ENCODE measurements at places on chromosomes 1 and 21.

DNA sequence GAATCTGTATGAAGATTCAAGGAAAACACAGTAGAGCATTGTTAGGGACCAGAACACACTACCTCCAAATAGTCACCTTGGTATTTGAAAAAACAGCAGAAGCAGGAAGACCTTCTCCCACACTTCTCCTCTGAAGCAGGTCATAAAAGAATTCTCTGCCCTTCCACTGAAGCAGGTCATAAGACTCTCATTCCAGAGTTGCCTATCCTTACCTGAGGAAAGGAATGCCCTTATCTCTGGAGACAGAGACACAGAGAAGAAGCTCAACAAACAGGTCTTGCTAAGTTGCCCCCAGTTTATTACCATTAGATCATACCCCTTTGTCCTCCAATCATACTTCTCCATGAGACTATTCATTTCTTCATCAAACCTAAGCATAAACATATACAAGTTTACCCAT, 225.8 kb upstream of the TNR start:
- no peak for DNase-seq

DNA sequence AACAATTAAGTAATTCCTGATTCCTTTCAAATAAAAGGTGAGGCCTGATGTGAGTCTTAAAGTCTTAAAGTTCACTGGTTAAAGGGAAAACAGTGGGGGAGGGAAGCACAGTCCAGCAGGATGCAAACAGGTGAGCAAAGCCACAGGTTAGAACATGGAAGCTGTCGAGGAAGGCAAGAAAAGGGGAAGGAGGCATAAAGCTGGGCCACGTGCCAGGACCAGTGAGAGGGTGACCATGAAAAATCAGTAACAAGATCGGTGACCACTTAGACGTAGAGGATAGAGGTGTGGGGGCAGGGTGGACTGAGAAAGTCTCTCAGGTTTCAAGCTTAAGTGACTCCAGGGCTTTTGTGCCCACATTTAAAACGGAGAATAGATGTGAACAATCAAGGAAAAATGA, 231.3 kb downstream of the SETD4 start:
- DNase-seq, result no peak

DNA sequence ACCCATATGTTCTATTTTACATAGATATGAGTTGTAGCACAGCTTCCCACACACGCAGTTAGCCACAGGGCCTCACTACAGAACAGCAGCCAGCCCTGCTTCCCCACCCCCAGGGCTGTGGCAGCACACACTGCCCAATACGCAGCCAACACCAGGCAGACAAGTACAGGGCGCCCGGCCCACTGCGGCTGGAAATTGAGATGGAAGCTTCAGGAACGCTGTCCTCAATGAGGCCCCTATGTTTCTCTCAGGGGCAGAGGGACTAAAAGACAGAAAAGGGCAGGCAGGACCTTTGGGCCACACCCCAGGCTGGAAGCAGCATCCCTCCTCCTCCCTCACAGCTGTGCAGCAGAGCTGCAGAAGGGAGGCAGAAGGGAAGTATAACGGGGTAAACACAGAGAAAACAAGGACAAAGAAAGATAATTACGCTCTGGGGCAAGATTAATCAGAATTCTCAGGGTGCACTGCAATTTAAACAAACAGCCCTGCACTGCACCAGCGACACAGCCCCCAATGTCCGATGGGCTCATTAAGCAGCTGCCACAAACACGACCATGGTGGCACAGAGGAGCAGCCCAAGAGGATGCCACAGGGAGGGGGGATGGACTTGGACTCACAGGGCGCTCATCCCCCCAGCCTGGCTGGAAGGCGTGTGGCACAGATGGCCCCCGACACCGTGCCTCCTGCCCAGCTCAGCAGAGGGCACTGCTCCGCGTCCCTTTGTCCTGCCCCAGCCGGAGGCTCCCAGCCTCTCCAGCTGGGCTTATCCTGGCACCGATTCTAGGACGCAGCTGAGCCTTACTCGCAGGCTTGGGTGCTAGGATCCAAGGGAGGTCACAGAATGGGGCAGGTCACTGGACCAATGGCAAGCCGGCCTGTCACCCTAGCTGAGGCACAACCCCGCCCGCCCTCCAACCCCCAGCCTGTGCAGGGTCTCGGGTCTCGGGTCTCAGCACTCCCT, 14.2 kb downstream of the WDR4 start:
- no peak for DNase-seq

DNA sequence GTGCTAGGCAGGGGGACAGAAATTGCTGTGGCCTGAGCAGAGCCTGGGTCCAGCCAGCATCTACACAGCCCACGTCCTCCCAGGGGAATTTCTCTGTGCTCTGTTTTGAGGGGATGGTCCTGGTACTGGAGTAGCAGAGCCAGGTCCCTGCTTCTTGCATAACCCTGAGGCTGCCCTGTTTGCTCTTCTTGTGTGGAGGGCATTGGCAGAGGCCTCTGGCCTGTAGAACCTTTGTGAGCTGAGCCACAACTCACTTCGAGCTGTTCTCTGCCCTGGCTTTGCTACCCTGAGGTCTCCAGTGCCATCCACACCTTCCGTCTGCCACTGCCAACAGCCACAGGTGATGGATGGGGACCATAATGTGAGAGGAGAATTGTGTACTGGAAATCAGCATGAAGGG, 101.9 kb downstream of the KCNJ15 start:
- DNase-seq, result no peak

DNA sequence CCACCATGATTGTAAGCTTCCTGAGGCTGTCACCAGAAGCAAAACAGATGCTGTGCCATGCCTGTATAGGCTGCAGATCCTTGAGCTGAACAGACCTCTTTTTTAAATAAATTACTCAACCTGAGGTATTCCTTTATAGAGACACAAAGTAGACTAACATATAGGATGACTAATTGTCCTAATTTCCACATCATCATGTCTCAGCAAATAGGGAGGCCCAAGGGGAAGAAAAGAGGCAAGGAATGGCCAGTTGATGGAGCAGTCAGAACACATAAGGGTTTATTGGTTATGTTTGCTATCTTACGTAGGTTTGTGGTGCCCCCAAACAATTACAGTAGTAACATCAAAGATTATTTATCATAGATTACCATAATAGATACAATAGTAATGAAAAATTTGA, 126.2 kb downstream of the RASAL2 start:
- DNase-seq, result no peak

DNA sequence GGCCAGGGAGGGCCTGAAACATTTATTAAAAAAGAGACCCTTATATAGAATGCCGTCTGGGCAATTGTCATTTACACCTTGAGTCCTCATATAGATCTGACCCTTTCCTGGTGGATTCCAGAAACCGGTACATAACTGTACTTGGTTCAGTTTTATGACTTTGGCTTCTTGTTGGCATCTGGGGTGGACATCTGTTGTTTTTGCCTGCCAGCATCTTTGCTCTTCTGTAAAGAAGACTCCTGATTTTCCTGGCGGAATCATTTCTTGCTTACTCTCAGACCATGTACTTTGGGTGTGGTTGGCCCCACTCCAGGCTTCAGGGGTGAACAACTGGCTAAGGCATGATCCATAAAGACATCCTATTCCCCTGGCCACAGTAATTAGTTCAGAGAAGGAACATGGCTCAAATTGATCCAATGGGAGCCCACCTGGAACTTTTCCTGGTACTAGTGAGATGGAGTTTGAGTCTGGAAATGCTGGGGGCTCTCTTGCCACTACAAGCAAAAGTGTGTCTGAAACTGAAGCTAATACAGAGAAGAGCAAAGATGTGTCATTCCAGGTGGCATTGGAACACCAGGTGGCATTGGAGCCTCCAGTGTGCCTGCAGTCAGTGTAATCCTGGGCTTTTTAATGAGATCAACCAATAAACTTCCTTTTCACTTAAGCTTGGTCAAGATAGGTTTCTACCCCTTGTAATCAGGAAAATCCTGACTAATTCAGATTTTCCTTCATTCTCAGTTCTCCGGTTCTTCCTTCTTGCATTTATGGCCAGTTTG, 332.5 kb upstream of the CAMK1G start:
- DNase-seq, result no peak

- DNase-seq, result no peak
Measured at GRCh38 chr21:27734146-27734545, 767.3 kb upstream of the ADAMTS5 start.

- DNase-seq, result no peak
Measured at GRCh38 chr21:37874904-37875780, 41.1 kb downstream of the KCNJ6 start.

GRCh38 chr1:44436401-44437106, 31.5 kb downstream of the RNF220 start:
- no peak for DNase-seq

DNA sequence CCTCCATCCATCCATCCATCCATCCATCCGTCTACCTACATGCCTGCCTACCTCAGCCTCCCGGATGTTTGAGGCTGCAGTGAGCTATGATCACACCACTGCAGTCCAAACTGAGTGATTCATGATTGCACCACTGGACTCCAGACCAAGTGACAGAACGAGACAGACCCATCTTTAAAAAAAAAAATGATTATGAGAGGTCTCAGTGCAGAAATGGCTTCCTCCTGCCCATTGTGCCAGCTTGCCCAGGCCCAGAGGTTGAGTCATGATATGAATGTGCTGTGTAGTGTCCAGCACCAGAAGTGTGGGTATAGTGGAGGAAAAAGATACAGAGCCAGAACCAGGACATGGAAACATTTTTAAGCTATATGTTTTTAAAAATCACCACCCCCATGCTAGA, 149.9 kb downstream of the KIF26B start:
- no peak for DNase-seq

DNA sequence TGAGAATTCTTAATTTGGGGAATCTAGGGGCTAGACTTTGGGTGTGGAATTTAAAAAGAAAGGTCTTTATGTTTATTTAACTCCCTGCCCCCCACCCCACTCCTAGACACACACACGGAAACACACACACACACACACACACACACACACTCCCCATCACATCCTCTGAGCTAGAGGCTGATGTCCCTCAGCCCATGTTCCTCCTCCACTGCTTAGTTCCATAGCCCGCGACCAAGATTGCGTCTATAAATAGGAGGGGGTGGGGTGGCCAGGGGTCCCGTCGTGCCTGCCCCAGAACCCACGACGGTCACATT, 655 bp upstream of the KIRREL1 start:
- DNase-seq, result no peak

GRCh38 chr1:85495556-85495955, 30.6 kb upstream of the DDAH1 start:
- DNase-seq, result no peak

DNA sequence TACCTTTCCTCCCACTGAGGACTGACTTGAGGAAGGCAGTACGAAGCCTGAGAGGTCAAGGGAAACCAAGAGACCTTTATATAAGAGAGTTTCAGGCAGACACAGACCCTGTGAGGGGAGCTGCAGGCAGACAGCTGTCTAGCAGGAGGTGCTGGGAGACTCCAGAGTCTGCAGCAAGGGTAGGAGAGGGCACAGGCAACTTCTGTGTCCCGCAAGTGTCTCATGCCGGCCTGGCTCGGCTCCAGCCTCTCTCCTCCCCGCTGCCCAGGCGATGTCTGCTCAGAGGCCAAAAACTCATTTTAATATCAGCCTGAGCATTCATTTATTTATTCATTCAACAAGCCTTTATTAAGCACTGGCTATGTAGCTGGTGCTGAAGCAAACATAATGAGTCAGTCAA, 83.0 kb downstream of the KIRREL1 start:
- no peak for DNase-seq

GRCh38 chr1:179241530-179242097, 12.1 kb upstream of the ABL2 start:
- DNase-seq, result no peak

DNA sequence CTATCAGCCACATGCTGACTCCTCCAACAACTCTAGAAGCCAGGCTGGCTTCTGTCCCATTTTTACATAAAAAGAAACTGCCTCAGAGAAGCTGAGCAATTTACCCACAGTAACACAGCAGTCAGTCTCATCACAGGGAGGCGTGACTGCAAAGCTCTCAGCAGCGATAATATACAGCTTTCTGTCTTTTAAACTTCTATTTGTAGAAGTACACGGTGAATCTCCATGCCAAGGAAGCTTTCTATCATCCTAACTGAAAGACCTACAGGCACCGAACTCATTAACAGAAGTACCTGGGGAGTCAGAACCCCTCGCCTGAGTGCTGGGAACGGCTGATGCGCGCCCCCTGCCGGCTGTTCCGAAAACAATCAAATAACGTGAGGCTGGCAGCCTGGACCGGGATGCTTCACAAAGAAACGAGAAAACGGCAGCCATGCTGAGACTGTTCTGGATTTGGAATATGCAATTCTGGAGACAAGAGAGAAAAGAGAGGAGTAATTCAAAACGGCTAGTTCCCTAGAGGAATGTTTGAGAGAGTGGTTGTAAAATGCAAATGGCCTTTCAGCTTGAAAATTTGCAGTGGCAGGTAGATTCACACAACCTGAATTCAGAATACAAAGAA, 43.5 kb upstream of the RAB4A start:
- peak; percentile 71 for DNase-seq
